PC-9 (cell line): ENCODE measurements at places on chromosomes 16 and 17.
A peak's percentile ranks its signal among the peaks of the same experiment; 100 is the strongest.

- DNase-seq = no peak
Measured at GRCh38 chr16:83138976-83139690, 512.4 kb downstream of the CDH13 start.

- DNase-seq = peak; percentile 49
Measured at GRCh38 chr17:73394512-73395450, 83.0 kb upstream of the CDC42EP4 start.

- DNase-seq = peak; percentile 25
Measured at GRCh38 chr16:82456683-82457082, 170.1 kb upstream of the CDH13 start.

GRCh38 chr16:86016201-86016965, 117.4 kb downstream of the IRF8 start:
- DNase-seq = no peak

DNA sequence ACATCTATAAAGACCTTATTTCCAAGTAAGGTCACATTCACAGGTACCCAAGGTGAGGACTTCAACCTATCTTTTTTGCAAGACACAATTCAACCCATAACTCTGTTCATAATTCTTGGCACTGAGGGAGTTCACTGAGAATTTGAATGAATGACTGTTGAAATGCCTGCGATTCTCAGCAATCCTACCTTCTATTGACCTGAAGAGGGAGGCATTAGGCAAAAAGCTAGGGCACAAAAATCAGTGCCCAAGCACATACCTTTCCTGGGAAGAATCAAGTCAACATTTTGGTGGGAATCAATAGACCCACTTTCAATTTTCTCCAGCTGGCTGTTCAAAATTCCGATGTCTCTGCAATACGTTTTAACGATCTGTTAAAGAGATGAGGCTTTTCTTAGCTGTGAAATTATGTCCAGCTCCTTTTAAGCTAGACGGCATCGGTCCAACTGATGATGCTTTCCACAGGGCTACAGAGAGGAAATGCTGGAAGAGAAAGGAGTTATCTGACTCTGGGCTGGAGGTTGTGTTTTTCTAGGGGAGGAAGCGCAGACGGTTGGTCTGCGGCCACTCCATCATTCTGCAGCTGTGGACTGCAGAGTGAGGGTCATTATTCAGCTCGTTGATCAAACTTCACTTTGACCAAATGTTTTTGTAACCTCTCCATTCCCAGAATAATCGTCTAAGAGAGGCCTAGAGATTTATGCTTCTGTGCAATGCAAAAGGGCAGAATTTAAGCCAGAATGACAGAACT, 25.2 kb downstream of the BCO1 start:
- DNase-seq = no peak

- peak; percentile 64 for DNase-seq
Measured at GRCh38 chr16:27314161-27314723, 468 bp downstream of the IL4R start.

DNA sequence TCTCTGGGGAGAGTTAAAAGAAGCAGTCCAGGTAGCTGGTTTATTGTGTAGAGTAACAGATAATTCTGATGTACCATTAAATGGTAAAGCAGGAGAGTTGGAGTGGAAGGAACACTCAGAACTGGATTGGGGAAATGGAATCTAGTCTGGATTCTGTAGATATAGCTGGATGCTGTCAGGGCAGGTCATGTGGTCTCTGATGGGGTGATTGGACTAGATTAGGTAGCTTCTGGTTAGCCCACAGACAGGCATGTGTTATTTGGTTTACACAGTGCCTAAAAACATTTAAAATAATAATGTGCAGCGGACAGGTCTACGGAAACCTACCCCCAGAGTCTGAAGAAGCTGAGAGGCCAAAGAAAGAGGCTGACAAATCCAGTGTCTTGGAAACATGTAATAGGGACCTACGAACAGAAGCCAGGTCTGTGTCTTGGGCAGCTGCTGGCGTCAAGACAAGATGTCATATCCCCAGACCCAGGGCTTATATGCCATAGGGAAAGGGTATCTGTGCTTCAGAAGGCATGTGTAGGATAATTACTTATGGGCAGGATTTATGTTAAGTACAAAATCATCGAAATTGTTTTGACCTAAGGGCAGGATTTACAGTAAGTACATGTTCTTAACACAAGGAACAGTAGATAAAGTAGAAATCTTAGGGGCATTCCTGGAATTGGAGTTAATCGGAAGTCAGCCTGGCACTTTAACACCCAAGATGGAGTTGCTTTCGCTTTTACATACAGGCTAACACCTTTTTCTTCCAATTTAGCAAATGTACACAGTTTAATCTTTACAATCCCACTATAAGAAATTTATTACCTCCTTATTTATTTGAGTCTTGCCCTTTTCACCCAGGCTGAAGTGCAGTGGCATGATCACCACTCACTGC, 12.4 kb downstream of the LUC7L3 start:
- DNase-seq = no peak

- DNase-seq = no peak
Measured at GRCh38 chr16:2229091-2229490, 5.7 kb downstream of the E4F1 start.
